ENCODE measurements at places on chromosomes 3 and 15.

DNA sequence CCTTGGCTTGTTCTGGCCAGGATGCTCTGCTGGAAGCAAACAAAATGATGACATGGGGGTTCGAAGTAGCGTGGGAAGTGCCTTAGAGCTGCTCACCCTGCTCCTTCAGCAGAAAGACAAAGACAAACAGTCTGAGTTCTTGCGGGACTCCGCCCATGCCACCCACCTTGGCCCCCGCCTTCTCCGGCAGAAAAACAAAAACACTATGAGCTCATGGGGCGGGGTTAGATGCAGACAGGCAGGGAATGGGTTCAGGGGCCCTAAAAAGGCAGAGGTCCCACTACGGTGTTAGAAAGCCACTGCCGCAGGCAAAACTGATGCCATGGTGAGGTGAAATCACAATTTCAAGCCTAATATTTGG lies 9.7 kb upstream of the NCKIPSD start:
- no peak for DNase-seq

DNA sequence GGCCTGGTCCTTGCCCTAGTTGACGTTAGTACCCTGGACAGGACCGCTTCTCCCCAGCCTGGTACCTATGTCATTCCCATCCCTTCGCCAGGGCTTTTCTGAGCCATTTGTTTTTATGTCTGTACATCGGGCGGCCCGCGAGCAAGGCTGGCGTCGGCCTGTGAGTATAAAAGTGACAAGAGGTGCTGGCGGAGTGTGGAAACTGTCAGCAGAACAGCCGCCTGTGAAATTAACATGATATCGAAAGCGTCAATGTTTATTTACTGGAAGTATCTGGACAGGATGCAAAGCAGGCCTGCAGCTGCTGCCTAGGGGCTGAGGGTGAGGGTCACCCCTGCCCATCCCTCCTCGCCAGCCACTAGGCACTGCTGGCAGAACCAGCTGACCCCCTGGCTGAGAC lies 33.4 kb downstream of the LINGO1 start:
- no peak for DNase-seq

GRCh38 chr3:166478356-166478755 lies 641.1 kb upstream of the BCHE start:
- DNase-seq = no peak

DNA sequence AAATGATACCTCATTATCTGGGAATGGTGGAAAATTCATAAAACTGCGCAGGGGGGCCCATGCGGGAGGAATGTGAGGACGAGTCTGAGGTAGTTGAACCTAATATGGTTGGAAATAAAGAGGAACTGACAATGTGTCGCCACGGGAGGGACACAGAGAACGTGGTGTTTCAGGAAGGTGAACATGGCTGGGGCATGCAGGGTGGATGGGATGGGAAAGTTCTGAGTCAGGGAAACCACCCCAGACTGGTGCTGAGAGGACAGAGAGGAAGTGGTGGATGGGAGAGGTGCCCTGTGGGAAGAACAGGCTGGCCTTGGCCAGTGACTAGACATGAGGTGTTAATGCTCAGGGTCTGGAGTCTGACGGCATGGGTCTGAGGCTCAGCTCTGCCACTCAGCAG lies 137.1 kb upstream of the WNT5A start:
- no peak for DNase-seq

DNA sequence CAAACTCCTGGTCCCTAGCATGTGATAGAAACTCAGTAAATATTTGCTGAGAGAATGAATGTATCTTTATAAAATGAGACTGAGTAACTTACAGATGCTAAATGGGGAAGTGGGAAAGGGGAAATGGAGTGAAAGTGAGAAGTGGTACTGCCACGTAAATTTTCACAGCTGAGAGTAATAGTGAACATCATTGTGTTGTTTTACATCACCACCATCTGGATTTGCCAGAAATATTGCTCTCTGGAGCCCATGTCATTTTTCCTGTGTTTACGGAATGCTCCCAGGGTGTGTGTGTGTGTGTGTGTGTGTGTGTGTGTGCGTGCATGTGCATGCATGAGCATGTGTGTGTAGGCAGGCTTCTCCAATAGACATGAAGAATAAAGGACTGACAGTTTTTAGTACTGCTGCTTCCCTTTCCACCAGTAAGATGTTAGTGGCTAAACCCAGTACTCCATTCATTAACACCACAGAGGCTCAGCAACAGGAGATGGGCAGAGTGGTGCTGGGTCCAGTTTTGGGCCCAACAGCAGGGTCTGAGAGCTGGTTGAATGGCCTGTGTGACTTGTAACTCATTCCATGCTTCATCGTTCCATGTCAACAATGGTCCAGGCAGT lies 57.3 kb downstream of the DIPK2A start:
- no peak for DNase-seq

GRCh38 chr15:81284256-81285031 lies 39.5 kb downstream of the STARD5 start:
- no peak for DNase-seq

DNA sequence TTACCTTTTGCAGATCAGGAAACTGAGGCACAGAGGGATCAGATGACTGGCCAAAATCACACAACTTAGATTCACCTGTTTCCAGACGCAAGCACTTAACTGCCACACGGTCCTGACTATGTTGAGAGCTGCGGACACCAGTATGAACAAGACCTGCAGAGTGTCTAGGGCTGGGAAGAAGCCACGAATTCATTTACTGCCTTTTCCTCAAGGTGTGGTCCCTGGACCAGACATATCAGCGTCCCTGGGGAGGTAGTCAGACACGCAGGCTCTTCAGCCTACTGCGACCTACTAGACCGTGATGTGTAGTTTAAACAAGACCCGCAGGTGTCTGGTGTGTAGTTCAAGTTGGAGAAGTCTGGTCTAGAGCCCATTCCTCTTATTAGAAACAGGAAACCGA lies 541 bp upstream of the SLC6A11 start:
- no peak for DNase-seq

- DNase-seq = no peak
Measured at GRCh38 chr3:33636125-33636850, 81.8 kb downstream of the CLASP2 start.

GRCh38 chr3:108103886-108104797 lies 13.3 kb upstream of the CD47 start:
- no peak for DNase-seq

GRCh38 chr3:189942948-189943347 lies 177.7 kb downstream of the P3H2 start:
- DNase-seq = no peak

DNA sequence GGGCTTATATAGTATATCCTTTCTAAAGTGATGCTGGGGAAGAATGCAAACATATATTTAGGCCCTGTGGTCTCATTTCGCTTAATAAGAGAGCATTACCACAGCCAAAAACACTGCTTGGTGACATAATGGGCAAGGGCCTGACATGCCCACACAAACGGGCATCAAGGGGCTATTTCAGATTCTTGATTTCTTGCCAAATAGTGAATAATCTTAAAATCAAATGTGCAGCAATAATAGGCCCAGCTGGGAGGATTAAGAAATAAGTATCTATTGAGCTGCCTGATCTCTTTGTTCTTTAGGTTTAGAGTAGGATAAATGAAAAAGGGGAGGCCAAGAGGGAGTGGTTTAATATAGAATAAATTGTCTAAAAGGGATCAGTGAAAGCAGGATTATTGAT lies 241.0 kb upstream of the GBE1 start:
- DNase-seq = no peak

- DNase-seq = no peak
Measured at GRCh38 chr3:45548681-45549075, 45.9 kb upstream of the LIMD1 start.

- DNase-seq = no peak
Measured at GRCh38 chr3:69999140-70000027, at the start of gene SAMMSON. Gene SAMMSON, plus strand, starts transcription at chr3:69999733.

DNA sequence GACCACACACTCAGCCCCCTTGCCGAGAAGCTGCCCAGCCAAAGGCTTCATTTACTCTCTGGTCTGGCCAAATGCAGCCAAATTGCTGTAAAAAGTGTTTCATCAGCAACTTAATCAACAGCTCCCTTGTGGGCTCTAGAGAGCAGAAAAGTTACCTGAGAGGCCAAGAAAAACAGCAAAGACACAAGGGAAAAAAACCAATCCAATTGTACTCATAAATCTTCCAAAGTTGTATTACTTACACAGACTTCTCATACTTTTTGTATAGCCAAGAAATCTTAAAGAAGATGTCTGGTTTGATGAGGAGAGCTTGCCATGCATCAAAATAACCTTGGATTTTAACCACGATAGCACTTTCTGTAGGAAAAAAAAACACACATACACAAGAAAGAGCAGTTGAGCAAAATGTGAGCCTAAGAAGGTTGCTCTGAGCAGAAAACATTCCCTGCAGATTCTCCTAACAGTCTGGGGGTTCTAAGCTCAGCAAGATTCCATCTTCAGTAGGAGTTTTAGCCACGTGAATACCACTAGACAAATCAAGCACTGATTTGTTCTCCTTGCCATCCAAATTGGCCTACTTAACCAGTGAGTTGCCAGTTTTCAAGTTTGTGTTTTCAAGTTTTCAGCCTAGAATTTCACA lies 120.0 kb downstream of the CYP19A1 start:
- no peak for DNase-seq

Data from activated CD8-positive, alpha-beta memory T cell treated with anti-CD3 and anti-CD28 coated beads, Interleukin-2, amount 50 U/mL, for 4 hours (primary cell).